ENCODE measurements at places on chromosomes 4 and X.

DNA sequence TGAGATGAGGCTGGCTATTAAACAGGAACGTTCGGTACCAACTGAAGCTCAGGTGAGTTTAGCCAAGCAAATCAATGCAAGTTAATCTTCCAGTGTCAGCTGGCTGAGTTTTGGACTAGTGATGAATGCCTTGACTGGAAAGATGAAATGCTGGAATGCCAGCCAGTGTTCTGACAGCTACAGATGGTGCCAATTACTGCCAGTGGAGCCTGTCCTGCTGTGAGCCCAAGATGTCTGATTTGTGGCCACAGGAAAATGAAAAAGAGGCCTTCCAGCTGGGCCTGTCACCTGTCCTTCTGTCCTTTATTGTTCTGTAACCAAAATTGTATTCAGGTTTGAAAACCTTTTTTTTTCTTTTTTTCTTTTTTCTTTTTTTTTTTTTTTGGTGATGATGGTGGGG is 223.1 kb downstream of the AFF2 start:
- peak; percentile 43 for DNase-seq

GRCh38 chr4:1049591-1049905 is 38.1 kb downstream of the FGFRL1 start:
- DNase-seq: peak; percentile 10

DNA sequence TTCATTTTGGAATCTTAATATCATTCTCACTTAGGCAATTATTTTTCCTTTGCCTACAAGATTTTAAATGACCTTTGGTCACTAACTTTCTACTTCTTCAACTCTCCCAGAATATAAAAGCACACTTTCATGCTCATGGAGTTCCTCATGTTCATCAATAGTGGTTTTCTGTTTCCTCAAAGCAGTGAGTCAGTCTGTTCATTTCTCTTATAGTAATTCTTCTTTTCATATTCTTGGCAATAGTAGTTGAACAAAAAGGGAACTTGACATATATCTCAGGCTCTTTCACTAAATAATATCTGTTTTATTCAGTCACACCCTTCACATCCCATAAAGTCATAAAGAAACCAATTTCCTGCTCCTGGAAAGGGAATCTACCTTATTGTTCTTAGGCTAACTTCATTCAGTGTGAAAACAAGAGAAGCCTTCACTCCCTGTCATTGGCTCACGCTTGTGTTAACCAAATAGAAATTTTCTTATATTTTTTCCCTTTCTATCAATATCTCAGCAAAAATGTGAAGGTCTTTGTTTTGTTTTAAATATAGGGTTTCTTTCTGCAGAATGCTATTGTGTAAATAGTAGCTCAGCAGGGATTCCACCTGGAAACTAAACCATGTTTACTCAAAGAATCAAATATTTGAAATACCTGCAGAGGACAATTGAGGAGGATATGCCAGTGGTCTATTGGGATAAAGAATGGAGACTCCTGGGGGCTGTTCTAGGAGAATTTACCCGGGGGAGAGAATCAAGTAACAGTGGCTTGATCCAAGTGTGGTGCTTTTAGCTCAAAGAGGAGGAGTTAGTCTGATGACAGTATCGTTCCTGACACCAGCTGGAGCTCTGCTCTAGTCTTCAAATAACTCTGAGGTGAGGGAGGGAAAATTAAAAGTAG is 13.4 kb upstream of the TNIP3 start:
- DNase-seq: no peak

GRCh38 chr4:54077812-54078211 is 13.4 kb upstream of the CHIC2 start:
- DNase-seq: no peak

DNA sequence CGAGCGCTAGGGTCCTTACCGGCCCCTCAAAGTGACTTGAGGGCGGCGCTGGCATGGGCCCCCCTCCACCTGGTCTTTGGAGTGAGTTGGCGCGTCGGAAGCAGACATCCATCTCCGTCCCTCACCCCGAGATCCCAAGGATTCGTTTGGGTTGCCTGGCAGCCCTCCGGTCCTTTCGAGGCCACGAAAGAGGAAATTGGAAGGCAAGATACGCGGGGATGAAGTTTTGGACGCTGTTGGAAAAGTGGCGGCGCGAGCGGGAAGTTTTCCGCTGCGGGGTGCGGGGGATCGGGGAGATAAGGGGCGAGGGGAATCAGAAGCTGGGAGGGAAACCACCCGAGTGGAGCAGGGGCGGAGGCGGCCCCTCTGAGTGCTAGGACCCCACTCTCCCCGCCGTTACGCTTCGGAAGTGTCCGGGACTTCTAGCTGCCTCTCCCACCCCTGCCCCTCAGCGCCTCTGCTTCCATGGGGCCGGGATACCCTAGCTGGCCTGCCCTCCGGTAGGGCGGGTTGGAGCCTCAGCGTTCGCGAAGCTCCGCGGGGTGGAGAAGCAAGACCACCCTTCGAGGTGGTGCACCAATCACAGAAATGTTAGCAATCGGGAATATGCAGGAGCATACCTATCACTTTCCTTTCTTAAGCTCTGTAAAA is 57.8 kb downstream of the FRMPD3 start:
- DNase-seq: no peak

DNA sequence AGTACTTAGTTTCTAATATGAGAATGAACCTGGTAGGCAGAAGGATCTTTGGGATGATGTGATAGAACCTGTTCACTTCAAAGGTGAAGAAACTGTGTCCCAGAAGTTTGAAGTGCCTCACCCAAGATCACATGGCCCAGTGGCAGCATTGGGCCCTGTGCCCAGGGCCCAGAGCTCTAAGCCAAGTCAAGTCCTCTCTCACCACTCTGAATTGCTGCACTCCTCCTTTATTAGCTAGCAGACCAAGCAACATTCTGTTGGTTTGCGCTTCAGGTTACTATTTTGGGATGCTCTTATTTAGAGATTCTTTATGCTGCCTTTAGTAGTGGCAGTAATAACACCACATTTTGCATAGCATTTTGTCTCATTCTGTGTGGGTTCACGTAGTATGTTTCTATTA is 82.7 kb downstream of the PARM1 start:
- no peak for DNase-seq
